ENCODE measurements at places on chromosomes 4 and X.

GRCh38 chrX:650811-651210 is 20.2 kb downstream of the SHOX start:
- no peak for DNase-seq

DNA sequence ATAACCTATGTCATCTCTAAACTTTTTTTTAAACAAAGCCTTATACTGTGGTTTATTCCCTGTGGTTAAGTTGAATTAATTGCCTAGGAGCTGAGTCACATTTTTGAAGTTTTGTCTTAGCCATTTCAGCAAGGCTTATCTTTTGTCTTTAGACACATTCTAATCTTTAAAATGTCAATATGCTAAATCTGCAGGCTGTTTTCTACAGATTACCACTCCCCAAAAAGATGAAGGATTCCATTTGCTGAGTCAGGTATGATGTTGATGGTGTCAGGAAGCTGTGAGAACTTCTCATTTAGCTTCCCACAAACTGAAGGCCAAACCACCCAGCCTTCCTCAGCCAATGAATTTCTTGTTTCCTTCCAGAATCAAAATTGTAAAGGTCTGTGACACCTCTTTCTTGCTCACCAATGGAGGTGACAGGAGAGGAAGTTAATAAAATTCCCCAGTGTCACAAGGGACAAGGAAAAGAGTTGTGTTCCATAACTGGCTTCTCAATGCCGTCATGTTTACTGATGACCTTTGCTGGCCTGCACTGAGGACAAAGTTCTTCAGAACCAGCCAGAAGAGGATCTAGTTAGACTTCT is 3.7 kb upstream of the CXCL6 start:
- no peak for DNase-seq

DNA sequence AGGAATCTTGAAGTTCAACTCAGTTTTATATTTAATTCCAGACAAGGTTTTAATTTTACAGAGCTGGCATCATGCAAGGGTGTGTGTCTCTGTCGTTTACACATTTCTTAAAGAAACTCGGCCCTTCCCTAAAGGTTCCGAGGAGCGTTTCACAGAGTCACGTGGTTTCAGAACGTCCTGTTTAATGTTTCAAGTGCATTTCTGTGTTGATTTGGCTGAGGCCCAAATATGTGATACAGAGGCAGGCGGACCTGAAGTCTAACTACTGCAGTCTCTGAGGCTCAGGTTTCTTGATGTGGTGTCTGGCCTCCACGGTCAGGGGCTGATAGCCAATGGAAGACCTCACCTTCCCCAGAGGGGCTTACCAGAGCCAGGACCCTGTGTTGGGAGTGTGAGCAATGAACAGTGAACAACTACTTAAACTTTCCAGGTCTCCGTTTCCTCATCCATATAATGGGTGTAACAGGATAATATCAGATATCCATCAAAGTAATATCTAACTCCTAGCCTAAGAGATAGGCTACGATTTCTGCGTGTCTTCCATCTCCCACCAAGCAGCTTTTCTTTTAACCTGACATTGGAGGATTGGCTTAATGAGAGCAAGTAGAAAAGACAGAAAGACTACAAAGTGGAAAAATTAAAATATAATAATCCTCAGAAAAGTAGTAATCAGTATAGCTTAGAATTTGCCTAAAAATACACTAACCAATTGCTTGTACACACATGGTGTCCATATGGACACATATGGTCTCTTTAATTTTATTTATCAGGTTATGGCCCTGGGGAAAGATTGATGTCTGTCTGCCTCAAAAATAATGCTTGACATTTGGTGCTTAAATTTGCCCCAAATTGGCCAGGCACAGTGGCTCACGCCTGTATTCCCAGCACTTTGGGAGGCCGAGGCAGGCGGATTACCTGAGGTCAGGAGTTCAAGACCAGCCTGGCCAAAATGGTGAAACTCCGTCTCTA is 50.0 kb upstream of the TRIM2 start:
- no peak for DNase-seq

DNA sequence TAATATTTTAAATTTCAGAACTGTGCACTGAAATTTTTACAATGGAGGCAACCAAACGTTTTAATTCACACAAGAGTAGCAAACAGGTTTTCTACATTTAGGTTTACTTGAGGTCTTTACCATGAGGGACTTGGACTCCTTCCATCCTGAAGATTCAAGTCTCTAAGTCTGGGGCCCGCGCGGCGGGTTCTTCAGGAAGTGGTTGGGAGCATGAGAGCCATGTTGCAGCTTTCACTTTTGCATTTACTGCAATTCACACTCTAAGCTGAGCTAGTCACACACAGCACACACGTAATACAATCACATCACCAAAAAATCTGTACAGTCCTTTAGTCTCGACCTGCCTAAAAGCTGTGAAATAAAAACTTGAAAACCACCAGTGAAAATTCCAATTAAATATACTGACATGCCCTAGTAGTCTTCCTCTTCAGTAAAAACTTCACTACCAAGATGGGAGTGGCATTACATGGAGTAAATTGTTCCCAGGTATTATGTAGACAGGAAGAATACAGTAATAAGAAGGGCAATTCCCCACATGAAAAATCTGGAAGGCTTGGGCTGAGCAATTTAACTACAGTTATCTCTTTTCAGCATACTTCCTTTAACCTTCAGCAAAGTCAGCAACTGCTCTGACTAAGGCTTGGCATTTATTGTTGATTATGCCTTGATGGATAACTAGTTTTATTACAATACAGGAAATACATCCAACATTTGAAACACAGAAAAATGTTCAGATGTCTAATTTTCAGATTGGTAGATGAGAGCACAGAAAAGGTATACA is 571.1 kb upstream of the DIPK2B start:
- no peak for DNase-seq

- no peak for DNase-seq
Observed at GRCh38 chr4:955931-956381, 17.4 kb downstream of the DGKQ start.

DNA sequence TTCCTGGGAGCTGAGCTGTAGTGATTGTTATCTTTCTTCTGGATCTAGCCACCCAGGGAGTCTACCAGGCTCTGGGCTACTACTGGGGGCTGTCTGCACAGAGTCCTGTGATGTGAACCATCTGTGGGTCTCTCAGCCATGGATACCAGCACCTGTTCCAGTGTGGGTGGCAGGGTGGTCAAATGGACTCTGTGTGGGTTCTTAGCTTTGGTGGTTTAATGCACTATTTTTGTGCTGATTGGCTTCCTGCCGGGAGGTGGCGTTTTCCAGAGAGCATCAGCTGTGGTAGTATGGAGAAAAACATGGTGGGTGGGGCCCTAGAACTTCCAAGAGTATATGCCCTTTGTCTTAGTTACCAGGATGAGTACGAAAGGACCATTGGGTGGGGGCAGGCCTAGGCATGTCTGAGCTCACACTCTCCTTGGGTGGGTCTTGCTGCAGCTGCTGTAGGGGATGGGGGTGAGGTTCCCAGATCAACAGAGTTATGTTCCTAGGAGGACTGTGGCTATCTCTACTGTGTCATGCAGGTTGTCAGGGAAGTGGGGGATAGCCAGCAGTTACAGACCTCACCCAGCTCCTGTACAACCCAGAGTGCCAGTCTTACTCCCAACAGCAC is 264.8 kb upstream of the LDB2 start:
- no peak for DNase-seq

GRCh38 chr4:120053911-120054310 is 12.7 kb downstream of the MAD2L1 start:
- DNase-seq, result no peak

DNA sequence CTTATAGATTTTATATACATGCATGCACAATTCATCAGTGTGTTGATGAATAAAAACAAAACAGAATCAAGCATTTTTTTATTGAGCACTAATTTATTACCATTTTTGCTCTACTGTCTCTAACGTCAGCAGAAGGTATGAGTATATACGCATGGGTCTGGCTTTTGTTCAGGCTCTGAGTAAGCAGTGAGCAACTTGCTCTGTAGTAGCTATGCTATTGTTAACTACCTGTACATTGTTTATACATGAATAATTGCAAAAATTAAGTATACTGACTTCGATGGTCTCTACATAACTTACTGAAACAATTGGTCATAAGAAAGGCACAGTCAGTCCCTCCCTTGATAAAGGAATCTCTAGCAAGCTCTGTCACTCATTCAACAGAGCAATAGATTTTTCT is 122.9 kb downstream of the RS1 start:
- no peak for DNase-seq

- DNase-seq, result no peak
Observed at GRCh38 chr4:5545271-5545670, 163.1 kb downstream of the EVC2 start.

- no peak for DNase-seq
Observed at GRCh38 chr4:37367901-37368300, 123.4 kb downstream of the NWD2 start.

DNA sequence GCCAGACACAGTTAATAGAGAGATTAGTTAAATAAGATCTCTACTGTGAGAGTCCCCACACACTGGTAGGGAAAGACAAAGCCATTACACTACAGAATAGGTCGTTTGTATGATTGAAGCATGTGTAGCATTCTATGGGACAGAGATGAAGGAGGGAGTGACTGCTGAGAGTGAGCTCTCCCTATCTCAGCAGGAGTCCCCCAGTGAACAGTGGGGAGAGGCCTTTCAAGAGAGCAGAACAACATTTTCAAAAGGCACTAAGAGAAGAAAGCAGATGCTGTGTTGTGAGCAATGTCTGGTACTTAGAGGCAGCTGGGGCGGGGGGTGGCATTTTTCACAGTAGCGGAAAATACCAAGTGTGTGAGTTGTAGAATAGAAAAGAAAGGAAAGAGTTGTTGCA is 413.6 kb downstream of the AFF2 start:
- no peak for DNase-seq

GRCh38 chr4:107278791-107279483 is 242.8 kb upstream of the DKK2 start:
- DNase-seq, result no peak

- DNase-seq, result no peak
Observed at GRCh38 chr4:75924309-75924827, 16.4 kb downstream of the NAAA start.

- DNase-seq, result no peak
Observed at GRCh38 chr4:166662266-166662843, 571.9 kb downstream of the SPOCK3 start.

DNA sequence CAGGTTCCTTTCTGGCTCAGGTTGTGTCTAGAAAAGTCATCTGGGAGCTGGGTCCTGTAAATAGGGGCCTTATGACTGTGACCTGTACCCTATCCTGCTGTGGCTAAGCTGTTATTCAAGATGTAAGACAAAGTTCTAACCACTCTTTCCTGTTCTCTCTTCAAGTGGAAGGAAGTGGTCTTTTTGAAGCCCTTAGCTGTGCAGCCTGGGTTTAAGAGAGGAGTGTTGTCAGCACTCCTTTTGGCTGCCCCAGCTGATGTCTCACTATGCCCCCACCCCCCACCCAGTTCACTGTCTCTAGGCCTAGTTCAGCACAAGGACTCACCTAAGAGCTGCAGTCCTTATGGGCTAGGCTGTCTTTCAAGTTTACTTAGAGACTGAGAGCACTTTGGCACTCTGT is 1069.5 kb downstream of the FAM133A start:
- DNase-seq, result no peak

- no peak for DNase-seq
Observed at GRCh38 chr4:74230902-74231499, 73.1 kb downstream of the MTHFD2L start.

DNA sequence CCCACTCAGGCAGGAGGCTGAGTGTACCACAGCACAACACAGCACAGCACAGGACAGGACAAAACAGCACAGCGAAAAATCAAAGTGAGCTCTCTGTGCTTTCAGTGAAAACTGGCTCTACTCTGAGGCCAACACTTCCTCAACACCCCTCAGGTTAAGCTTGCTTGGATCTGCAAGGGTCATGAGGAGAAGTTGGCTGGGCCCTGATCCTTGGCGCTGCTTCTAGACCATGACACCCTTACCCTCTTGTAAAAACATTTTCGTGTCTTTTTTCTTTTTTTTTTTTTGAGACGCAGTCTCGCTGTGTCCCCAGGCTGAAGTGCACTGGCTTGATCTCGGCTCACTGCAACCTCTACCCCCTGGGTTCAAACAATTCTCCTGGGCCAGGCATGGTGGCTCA is 25.3 kb downstream of the USP46 start:
- DNase-seq, result no peak

DNA sequence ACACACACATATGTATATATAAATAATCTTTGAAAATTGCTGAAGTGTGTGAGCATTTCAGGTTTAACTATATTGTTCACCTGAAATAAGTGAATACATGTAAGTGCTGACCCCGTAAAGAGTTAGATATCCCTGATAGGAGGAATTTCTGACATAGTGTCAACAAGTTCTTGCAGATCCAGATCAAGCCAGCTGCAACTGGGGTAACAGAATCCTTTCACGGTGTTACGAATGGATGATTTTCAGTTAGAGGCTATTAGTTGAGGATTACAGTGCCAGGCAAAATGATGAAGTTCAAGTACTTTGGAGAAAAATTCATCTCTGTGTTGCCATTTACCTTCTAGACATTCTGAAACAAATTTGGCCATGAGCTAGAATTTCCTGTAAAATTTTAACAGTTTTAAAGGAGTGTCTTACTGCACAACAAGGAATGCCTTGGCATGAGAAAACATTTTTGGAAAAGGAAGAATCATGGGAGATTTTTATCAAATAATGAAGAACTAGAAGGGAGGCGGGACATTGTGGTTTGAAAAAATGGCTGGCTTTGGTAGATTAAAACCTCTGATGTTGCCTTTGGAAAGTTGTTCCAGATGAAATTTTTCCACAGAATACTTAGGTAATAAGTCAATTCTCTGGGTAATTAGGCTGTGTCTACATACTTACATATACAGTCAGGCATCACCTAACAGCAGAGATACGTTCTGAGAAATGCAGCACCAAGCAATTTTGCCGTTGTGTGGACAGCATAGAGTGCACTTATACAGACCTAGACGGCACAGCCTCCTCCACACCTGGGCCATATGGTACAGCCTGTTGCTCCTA is 84.4 kb upstream of the FAT1 start:
- DNase-seq, result no peak

DNA sequence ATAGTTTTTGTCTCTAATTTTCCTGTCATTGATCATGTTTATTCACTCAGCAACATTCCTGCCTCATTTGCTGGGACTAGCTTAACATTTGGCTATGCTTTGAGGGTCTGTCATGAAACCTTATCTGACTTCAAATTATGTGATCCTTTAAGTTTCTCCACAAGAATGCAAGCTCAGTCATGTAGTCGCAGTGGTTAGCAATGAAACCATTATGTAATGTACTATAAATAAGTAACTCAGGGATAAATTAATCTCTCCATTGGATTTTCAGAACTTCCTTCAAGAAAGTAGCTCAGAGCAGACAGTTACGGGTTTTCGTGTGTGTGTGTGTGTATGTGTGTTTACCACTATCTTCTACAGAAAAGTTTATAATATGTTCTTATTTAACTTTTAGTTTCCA is 993.6 kb downstream of the ADGRL3 start:
- no peak for DNase-seq

- no peak for DNase-seq
Observed at GRCh38 chr4:123363729-123364128, 32.9 kb upstream of the SPRY1 start.

- no peak for DNase-seq
Observed at GRCh38 chr4:79472693-79473438, 64.8 kb upstream of the GK2 start.
